ENCODE measurements at places on chromosomes 3 and 15.

GRCh38 chr3:102129760-102130608 is 280.7 kb downstream of the NFKBIZ start:
- DNase-seq, result no peak

GRCh38 chr3:194871143-194871863 is 185.6 kb downstream of the FAM43A start:
- DNase-seq, result no peak

DNA sequence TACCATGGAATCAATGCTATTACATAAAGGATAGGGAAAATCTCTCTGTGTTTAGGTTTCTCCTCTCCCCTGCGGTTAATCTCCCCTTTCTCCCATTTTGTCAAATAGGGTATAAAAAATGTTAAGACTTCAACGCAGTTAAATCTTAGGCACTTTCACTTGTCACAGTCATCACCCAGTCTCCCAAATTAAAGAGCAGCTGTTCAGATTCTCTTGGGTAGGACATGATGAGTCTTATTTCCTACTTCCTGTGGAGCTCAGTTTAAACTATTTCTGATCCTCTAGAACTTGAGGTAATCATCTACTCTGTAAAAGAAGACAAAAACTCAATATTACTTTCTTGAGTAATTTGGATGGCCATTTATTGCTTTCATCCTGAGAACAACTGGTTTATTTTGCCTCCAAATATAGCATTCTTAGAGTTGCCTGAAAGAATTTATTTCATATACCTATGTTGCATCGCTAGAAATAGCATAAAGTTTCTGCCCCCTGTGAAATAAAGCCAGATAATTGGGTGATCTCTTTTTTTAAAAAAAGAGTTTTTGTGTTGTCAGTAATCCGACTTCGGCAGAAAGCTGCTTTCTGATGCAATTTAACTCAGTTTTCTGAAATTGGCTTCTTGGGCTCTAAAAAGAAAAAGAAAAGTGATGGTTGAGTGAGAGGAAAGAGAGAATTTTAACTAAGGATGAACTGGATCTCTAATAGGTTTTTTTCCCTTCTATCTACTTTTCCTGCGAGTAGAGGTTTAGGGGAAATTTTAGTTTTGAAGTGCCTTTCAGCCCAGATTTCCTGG is 20.7 kb downstream of the RAP2B start:
- DNase-seq, result no peak

DNA sequence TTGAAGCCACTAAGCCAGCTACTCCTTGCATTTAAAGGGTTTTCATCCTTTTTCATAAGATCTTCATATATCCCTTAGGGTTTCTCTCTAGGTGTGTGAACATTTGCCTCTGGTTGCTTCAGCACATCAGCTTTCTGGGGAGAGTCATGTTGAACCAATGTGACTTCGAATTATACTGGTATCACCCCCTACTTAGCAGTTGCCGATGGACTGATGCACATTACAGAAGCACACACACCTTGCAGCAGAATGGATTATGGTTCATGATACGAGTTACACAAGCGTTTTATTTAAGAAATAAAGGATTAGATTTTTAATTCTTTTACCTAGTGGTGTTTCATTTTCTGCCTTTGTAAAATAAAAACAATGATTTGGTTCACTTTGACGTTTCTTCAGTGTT is 39.6 kb downstream of the FBXO22 start:
- no peak for DNase-seq

Data from T-helper 22 cell (primary cell).